Hematopoietic multipotent progenitor cell treated with erythropoietin and hydrocortisone succinate and interleukin-3 and kit ligand, for 15 days (in vitro differentiated cells): ENCODE measurements at places on chromosomes 1 and 21.

DNA sequence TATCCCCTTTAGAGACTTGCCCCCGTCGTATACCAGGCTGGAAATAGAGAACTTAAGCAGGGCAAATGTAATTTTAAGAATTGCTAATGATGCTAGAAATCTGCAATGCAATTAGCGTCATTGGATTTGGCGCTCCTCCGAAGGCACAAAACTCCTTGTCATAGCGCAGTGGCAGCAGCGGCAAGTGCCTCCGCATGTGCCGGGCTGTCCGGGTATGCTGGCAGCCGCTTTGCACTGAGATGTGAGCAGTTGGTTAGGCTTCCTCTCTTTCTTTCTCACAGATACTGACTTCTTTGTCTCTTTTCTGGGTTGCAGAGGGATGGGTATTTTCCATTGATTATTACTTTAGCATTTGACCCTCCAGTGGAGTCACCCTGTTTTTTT lies 193.4 kb upstream of the LMO4 start:
- no peak for DNase-seq

DNA sequence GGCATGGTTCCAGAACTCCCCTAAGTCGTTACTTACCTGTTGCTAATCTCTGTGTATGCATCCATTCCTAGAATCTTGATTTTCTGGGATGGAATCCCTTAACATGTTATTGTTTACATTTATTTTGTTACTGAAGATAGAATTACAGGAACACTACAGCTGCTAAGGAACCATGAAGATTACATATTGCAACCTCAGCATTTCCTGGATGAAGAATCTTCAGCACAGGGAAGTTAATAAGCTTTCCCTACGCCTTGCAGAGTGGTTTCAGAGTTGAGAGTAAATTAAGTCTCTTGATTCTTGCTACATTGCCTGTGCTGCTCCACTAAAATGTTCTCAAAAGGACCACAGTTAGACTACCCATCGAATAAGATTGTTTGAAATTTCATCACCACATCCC lies 31.4 kb upstream of the GBP6 start:
- no peak for DNase-seq

DNA sequence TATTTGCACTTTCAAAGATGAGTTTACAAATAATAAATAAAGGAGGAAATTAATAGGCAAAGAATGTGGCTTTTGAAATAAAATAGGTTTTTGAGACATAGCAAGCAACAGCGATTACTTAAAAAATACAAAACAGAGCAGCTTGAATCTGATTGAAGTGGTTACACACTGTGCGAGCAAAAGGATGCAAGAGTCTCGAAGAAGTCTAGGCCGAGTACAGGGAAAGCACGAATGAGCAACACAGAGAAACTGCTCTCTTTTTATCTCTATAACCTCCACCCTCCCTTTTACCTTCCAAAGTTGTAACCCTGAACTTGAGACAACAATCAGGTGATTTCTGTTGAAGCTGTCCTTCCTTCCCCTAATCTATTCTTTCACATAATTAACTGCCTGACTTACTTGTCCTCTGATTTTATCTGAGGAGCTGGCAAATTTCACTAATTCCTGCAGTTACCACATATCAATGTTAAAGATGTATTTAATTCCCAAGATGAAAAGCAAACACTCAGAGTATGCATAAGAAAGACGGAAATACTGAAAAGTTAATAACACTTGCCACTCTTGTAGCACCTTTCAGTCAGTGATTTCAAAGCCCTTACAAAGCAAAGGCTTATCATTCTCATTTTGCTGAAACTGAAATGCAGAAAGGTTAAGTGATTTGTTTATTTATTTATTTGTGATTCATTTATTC lies 1030.1 kb downstream of the ADGRL2 start:
- no peak for DNase-seq

DNA sequence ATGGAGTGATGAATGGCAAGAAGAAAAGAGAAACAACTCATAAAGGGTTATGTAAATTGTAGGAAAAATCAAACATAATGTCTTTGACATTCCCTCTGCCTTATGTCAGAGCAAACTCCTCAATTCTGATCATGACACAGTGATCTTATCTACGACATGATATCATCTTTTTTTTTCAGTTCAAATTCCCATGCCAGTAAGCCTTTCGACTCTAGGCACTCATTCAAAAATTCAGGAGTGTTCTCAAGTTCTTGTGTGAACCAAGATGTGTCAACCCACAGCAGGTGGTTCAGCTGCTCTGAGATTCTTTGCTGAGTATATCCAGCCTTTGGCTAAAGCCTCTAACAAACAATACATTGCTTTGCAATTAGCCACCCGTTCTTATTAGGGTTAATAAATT lies 97.1 kb upstream of the ESRRG start:
- DNase-seq: no peak
